ENCODE measurements at places on chromosomes 6 and 20. TPM values are rescaled to one million over a fixed set of nuclear protein-coding genes. Genes with fewer than 3 reads are reported as not detected.
A peak's percentile ranks its signal among the peaks of the same experiment; 100 is the strongest.

DNA sequence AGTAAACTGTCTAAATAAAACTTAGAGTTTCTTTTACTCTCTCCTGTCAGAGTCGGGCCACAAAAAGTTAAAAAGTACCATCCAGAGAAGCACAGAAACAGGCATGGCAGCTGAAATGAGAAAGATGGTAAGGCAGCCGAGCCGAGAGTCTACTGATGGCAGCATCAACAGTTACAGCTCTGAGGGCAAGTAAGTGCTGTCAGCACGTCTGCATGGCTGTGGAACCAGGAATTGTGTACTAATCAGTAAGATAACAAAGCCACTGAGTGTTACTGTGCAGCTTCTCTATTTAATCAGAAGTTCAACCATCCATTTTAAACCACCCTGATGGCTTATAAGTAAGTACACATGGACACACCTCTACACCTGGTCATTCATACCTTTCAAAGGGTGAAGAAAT is 231.3 kb upstream of the KCNQ5 start:
- no peak for DNase-seq

- DNase-seq, result no peak
These were observed 65.7 kb downstream of the EPM2A start for GRCh38 chr6:145669627-145670034.

YIPF3 gene
- total RNA-seq, result 96.2 TPM

GRCh38 chr6:127586372-127586771 is 9.4 kb downstream of the C6orf58 start:
- DNase-seq, result no peak

DNA sequence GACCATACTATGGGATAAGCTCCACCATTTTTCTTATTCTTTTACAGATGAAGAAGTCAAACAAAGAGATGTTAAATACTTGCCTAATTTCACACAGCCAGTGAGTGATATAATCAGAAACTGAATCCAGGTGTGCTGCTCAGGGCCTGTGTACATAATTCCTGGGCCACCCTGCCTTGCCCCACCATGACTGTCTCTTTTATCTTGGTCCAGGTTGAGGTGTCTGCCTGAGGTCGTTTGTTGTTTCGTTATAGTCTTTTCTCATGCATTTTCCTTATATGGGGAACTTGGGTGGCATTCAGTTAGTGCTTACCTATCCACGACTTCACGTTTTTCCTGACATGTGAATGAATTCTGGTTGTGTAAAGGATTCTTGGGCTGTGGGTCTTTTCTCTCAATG is 277.6 kb downstream of the COL12A1 start:
- no peak for DNase-seq

SLC4A11 gene
- total RNA-seq, result 3.1 TPM

- DNase-seq, result no peak
These were observed 207.4 kb upstream of the SGK1 start for GRCh38 chr6:134525190-134525868.

COL21A1 gene
- total RNA-seq, result 2.9 TPM

DNA sequence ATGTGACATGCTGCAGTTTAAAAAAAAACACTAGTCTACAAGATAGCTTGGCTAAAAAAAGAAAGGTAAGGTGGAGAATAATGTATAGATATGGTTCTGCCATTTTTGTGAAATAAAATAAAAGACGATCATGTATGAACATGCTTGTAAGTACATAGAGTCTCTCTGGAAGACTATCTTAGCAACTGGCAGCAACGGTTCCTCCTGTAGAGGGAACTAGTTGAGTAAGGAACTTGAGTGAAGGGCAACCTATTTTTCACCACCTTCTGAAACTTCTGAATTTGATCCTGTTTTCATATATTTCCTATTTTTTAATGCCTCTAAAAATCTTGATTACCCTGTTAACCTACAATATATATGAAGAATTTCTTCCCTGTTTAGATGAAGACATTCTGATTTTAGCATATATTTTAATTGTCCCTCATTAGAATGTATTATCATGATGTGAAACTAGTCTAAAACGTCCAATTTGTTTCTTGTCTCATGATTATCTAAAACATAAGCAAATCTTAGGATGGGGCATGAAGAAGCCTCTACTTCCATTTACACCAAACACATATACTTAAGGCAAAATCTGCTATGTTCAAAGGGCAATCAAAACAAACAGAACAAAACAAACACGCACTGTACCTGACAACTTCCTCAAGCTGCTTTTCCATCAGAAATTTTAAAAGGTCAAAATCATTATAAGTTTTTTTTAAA is 202.5 kb downstream of the ISM1 start:
- no peak for DNase-seq

DNA sequence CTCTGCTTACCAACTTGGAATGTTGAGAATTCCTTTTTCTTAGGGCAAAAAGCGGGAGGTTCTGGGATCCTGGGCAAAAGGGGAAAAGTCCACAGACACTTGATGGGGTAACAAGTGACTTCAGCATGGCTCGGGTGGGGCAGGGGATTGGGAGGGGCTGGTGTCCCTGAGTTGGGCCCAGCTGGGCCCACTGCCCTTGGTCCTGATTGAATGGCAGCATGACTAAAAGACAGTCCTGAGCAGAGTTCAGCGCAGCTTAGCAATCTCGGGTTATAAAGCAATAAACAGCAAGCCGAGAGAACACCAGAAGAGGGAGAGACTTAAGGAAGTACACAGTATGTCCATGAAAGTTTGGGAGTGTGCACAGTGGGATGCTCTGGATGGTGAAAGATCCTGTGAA is 5.6 kb downstream of the PPP2R5D start:
- DNase-seq, result no peak

CPNE1 gene
- 135 TPM for total RNA-seq

RAET1E gene
- not detected for total RNA-seq

CTAGE9 gene
- total RNA-seq, result not detected

DNA sequence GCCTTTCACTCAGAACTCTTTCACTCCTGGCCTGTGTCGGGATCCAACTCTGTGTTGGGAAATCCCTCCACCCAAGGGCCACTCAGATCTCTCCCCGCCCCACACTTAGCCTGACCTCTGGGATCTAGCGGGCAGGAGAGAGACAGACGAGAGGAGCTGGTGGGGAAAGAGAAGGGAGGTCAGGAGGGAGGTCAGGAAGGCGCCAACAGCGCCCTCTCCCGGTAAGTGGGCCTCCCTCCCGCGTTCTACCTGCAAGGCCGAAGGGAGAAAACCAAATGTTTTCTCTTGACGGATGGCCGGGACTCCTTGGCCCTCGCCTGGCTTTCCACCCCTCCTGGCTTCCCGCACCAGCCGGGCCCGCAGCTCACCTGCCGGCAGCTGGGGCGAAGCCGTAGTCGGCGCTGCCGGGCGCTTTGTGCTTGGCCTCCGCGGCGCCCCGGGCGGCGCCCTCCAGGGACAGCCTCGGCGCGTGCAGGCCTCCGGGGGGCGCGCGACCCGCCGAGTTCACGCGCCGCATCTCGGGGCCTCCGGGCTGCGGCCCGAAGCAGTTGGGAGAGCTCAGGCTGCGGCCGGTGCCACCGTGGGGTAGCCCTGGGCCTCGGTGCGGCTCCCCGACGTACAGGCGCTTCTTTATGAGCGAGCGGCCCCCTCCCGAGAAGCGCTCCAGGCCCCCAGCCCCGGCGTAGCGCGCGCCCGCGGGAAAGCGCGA is 38.2 kb downstream of the C6orf132 start:
- no peak for DNase-seq

BNIP5 gene
- total RNA-seq, result under 0.01 TPM

DNA sequence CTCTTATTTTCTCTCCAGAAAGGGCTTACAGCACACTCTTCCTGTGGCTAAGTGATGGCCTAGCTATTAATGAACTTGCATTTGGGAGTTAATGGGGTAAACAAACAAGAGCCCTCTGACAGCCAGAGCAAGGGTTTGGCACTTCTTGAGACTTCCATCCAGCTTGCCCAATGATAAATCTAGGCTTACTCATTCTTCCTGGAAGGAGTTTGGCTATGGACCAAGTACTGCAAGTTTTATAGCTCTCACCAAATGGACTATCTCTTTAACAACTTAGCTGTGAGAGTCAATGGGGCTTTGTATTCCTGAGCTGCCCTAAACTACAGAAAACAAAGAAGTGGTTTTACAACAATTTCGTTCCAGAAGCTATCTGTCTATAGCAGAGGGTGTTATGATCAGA is 16.7 kb upstream of the PI3 start:
- no peak for DNase-seq

GRCh38 chr20:45952861-45953260 is 18.4 kb downstream of the PCIF1 start:
- DNase-seq, result no peak

GRCh38 chr6:117739869-117740268 is 64.6 kb downstream of the NUS1 start:
- peak; percentile 39 for DNase-seq

SUPT3H gene
- 6.9 TPM for total RNA-seq

ADGB gene
- total RNA-seq, result not detected

- no peak for DNase-seq
These were observed 4.4 kb downstream of the VSTM2L start for GRCh38 chr20:37907330-37907676.

ME1 gene
- total RNA-seq, result 34.6 TPM

SYTL3 gene
- 5.2 TPM for total RNA-seq

- no peak for DNase-seq
These were observed 86.8 kb downstream of the COL12A1 start for GRCh38 chr6:75118925-75119515.

- DNase-seq, result no peak
These were observed 99.7 kb downstream of the TSHZ2 start for GRCh38 chr20:53071833-53072232.

GRCh38 chr6:93365445-93365844 is 53.9 kb downstream of the EPHA7 start:
- no peak for DNase-seq

GRCh38 chr6:122604676-122605075 is 5.5 kb upstream of the PKIB start:
- no peak for DNase-seq

DNA sequence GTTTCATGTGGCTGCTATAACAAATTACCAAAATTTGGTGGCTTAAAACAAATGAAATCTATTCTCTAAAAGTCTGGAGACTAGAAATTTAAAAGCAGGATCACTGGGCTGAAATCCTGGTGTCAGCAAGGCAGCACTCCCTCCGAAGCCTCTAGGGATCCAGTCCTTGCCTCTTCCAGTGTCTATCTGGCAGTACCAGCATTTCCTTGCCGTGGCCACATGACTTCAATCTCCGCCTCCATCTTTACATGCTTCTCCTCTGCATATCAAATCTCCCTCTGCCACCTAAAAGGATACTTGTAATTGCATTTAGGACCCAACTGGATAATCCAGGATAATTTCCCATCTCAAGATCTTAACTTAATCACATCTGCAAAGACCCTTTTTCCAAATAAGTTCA is 30.2 kb downstream of the ARHGAP18 start:
- no peak for DNase-seq

DNA sequence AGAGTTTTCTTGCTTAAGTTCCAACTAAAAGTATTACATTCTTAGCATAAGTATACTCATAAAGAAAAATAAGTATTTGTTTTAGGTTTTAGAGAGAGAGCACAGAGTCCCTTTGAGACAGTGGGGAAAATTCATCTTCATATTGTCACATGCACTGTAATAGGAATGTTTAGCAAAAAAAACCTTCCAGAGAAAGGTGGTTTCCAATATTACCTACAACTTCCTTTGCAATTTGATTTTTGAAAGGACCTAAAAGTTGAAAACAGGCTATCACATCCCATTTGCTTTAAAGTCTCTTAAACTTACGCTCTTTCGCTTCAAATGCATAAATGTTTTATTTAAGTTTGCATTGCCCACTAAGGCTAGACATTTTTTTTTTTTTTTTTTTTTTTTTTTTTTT is 86.4 kb downstream of the OPRM1 start:
- DNase-seq, result no peak

- DNase-seq, result no peak
These were observed 311.9 kb upstream of the SULF2 start for GRCh38 chr20:48096957-48097890.

- DNase-seq, result no peak
These were observed 50.2 kb upstream of the HIVEP1 start for GRCh38 chr6:11961923-11962322.

GRCh38 chr6:41601248-41601549 is 37.1 kb upstream of the MDFI start:
- DNase-seq, result no peak

ENPP5 gene
- total RNA-seq, result 2.2 TPM

BTNL2 gene
- not detected for total RNA-seq

DNA sequence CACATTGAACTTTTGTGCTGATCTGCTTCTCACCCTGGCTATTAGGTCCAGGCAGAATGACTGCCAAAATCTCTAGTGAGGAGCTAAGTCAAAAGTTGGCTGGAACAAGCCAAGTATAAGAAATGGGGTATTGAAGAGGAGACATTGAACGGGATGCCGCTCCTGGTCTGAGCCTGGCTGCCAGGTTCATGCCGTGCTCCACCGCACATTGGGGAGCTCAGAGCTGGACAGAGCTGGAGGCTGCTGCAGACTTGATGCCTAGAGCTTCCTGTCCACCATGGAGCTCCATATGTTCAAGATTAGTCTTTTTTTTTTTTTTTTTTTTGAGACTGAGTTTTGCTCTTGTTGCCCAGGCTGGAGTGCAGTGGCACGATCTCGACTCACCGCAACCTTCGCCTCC is 4.1 kb upstream of the IFT52 start:
- DNase-seq, result no peak

DNA sequence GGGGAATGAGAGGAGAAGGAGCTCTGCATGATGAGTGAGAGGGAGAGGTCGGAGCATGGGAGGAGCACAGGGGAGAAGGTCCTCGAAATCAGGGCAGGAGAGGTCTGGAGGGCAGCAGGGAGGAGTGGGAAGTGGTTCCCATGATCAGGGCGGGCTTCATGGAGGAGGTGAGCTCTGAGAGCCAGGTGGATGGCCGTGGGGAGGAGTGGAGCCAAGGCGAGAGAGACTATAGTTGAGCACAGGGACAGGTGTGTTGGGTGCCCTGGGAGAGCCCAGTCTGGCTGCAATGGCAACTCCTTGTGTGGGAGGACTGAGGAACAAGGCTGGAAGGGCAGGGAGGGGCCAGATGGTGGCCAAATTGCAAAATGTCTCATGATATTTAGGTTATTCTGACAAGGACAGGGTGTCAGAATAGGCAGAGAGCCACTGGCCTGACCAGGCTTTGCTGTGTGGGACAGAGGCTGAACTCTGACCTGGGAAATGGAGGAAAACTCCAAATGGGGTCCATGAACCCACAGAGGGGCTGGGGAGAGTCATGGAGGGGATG is 21.4 kb downstream of the TTBK1 start:
- no peak for DNase-seq

Measured in breast epithelium (tissue), 4 donors.